ENCODE measurements at places on chromosomes 12 and 14. TPM values are rescaled to one million over a fixed set of nuclear protein-coding genes. Genes with fewer than 3 reads are reported as not detected.

TC2N gene
- not detected for total RNA-seq

C1S gene
- total RNA-seq: 18.2 TPM

MED13L gene
- total RNA-seq: 32.9 TPM

RPS6KL1 gene
- total RNA-seq: 8.1 TPM

DNA sequence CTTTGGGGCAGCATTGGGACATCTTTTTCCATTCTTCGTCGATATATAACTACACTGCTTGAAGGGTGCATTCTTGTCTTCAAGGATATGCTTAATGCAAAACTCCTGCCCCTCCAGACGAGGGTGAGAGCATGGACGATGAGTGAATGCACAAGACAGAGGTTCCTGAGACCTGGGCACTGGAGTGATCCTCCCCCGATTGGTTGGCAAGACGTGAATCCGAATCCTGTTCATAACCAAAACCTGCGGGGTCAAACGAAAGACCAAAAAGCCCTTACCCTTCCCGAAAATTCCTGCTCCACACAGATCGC, 684 bp downstream of the KANSL2 start:
- peaks cover 26% of the 10 kb centered on the region for H3K36me3 ChIP-seq
- peak overlapping the region; percentile 91 for H3K4me3 ChIP-seq
- peak overlapping the region; percentile 93 for H3K27ac ChIP-seq
- peak; percentile 12 for DNase-seq
- peaks cover 42% of the 10 kb centered on the region for H3K4me1 ChIP-seq
- H3K27me3 ChIP-seq: no peaks in the 10 kb centered on the region

- no peak for DNase-seq
- H3K4me3 ChIP-seq: no peak overlapping the region
- H3K36me3 ChIP-seq: no peaks in the 10 kb centered on the region
- no peak overlapping the region for H3K27ac ChIP-seq
Observed at GRCh38 chr12:91877022-91877421, 268.6 kb downstream of the BTG1 start.

- no peak for DNase-seq
- no peak overlapping the region for H3K27ac ChIP-seq
- no peak overlapping the region for H3K4me3 ChIP-seq
- H3K27me3 ChIP-seq: peaks cover 3% of the 10 kb centered on the region
- H3K36me3 ChIP-seq: no peaks in the 10 kb centered on the region
Observed at GRCh38 chr12:34390171-34390841, 368.0 kb downstream of the ALG10 start.

DNA sequence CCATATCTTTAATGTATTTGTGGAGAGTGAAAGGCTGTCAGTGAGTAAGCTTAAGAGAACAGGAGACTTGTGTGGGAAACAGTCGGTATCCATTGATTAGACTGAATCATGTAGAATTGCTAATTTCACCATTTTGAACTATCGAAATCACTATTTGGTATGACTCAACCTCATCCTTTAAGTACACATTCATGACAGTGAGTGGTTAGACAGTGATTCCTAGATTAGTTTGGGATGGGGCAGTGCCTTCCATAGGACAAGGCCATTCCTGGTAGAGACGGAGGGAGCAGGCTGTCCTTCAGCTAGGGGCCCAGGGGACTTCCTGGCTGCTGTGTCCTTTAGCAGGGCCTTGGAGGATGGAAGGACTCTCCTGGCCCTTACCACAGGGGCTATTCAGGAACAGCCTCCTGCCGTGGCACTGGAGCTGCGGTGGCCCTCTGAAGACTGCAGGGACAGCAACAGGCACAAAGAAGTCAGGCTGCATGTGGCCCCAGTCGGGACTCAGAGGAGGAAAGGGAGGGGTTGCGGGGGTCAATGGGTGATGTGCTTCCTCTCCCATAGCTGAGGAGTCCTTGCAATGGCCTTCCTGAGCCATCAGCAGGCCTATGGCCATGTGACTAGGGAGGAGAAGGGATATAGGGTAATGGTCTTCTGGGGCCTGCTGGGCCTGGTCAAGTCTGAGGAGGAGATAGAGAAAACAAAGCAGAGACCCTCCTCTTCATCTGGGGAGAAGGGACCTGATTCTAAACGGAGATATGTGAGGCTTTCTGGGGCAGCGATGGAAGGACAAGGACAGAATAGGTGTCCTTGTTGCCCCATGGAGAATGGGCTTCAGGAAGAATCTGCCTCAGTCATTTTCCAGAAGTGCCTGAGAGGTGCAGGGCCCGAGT, 11.2 kb downstream of the SERPINA1 start:
- H3K4me1 ChIP-seq: peaks cover 100% of the 10 kb centered on the region
- no peak overlapping the region for H3K4me3 ChIP-seq
- H3K36me3 ChIP-seq: peaks cover 23% of the 10 kb centered on the region
- no peaks in the 10 kb centered on the region for H3K27me3 ChIP-seq
- H3K27ac ChIP-seq: peak overlapping the region; percentile 41

GRCh38 chr12:63958876-63959580, 114.5 kb downstream of the SRGAP1 start:
- no peak overlapping the region for H3K4me3 ChIP-seq
- DNase-seq: no peak
- no peak overlapping the region for H3K27ac ChIP-seq

DNA sequence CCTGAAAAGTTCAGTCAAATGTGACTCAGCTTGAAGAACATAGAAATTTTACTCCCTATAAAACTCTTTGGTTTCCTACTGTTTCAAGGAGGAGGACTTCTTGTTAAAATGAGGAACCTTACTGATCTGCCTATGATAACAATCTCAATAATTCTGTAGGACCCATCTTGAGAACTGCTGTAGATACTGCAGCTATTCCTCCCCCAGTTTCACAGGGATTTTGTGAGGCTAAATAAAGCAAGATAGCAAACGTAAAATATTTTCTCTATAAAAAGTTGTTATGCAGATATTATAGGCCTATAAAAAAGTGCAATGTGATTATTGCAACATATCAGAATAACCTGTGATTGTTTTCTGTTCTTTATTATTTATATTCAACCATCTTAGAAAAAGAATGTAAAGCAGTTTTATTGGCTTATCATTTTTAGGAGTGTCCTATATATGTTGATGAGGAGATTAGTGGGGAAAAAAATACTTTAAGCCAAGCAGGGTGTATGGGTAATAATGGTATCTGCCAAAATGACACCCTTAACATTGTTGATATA, 12.1 kb downstream of the CLEC14A start:
- no peaks in the 10 kb centered on the region for H3K4me1 ChIP-seq
- no peak overlapping the region for H3K27ac ChIP-seq
- no peak overlapping the region for H3K4me3 ChIP-seq
- H3K27me3 ChIP-seq: no peaks in the 10 kb centered on the region

- DNase-seq: no peak
- no peak overlapping the region for H3K27ac ChIP-seq
- no peaks in the 10 kb centered on the region for H3K27me3 ChIP-seq
- H3K36me3 ChIP-seq: no peaks in the 10 kb centered on the region
- no peaks in the 10 kb centered on the region for H3K4me1 ChIP-seq
Observed at GRCh38 chr14:81737938-81738337, 204.3 kb upstream of the SEL1L start.

- H3K27ac ChIP-seq: no peak overlapping the region
- H3K36me3 ChIP-seq: no peaks in the 10 kb centered on the region
- H3K4me1 ChIP-seq: peaks cover 13% of the 10 kb centered on the region
- H3K4me3 ChIP-seq: no peak overlapping the region
Observed at GRCh38 chr12:116347265-116347664, 69.8 kb upstream of the MED13L start.

DNA sequence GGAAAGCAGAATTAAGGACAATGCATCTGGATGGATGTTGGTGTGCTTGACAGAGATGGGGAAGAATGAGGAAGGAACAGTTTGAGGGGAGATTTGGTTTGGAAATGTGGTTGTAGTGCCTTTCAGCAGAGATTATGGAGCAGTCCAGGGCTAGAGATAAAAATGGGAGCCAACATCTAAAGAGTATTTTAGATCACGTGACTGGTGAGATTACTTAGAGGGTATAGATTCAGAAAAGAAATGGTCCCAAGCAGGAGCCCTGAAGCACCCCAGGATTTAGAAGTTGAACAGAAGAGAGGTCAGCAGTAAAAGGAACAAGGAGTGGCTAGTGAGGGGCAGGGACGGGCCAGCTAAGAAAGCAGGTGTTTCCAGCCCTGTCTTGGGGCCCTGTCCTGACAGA, 29.6 kb downstream of the ZNF664 start:
- H3K27me3 ChIP-seq: no peaks in the 10 kb centered on the region
- 0 out of 2 replicates have a peak, but pooled peaks cover 7% of the 10 kb centered on the region for H3K4me1 ChIP-seq

DNA sequence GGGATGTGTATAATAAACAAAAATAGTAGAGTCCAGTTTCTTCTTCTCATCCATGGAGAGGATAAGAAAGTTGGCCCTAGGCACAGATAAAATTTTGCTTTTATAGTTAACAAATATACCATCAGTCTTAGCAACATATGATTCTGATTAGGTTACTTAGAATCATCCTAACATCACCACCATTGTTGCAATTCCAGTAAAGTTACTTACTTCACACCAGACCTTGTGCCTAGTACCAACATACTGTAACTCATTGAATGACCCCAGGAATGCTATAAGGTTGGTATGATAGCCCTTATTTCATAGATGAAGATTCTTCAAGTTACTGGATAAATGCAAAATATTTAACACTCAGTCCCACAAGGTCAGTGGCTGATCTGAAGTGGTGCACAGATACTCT, 183.8 kb upstream of the ATP2B1 start:
- H3K4me1 ChIP-seq: no peaks in the 10 kb centered on the region
- H3K27me3 ChIP-seq: no peaks in the 10 kb centered on the region
- no peak overlapping the region for H3K4me3 ChIP-seq
- DNase-seq: no peak
- no peaks in the 10 kb centered on the region for H3K36me3 ChIP-seq

GRCh38 chr12:124429535-124429934, 134.6 kb downstream of the RFLNA start:
- H3K4me1 ChIP-seq: no peaks in the 10 kb centered on the region
- no peak for DNase-seq
- H3K27ac ChIP-seq: no peak overlapping the region
- no peaks in the 10 kb centered on the region for H3K27me3 ChIP-seq
- peaks cover 6% of the 10 kb centered on the region for H3K36me3 ChIP-seq

DNA sequence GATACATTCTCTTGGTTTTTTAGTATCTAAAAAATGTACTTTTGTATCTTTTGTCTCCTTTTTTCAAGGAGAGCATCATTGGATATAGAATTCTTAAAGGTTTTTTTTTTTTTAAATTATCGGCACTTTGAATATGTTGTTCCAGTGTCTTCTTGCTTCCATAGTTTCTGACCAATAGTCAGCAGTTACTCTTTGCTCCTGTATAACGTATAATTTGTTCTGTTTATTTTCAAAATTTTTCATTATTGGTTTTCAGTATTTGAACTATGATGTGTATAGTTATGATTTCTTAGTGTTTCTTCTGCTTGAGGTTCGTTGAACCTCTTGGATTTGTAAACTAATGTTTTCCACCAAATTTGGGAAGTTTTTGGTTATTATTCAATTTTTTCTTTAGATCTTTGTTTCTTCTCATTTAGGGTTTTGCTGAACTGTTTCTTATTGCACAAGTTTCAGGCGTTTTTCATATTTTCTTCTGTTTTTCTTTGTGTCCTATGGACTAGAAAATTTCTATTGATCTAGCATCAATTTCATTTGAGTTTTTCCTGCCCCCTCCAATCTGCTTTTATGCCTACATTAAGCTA, 93.9 kb downstream of the PLBD1 start:
- H3K27me3 ChIP-seq: no peaks in the 10 kb centered on the region
- peaks cover 4% of the 10 kb centered on the region for H3K36me3 ChIP-seq
- peak; percentile 1 for DNase-seq
- H3K4me3 ChIP-seq: no peak overlapping the region

GRCh38 chr14:101732118-101732517, 29.4 kb upstream of the PPP2R5C start:
- DNase-seq: no peak
- H3K4me3 ChIP-seq: no peak overlapping the region
- peak overlapping the region; percentile 83 for H3K27ac ChIP-seq
- H3K36me3 ChIP-seq: no peaks in the 10 kb centered on the region

- H3K27ac ChIP-seq: no peak overlapping the region
- peaks cover 7% of the 10 kb centered on the region for H3K4me1 ChIP-seq
- no peak for DNase-seq
Observed at GRCh38 chr14:85454226-85454813, 75.6 kb upstream of the FLRT2 start.

- H3K36me3 ChIP-seq: no peaks in the 10 kb centered on the region
- no peaks in the 10 kb centered on the region for H3K27me3 ChIP-seq
- H3K4me1 ChIP-seq: no peaks in the 10 kb centered on the region
- H3K27ac ChIP-seq: no peak overlapping the region
- no peak overlapping the region for H3K4me3 ChIP-seq
Observed at GRCh38 chr12:42507081-42507480, 82.5 kb downstream of the PRICKLE1 start.

DNA sequence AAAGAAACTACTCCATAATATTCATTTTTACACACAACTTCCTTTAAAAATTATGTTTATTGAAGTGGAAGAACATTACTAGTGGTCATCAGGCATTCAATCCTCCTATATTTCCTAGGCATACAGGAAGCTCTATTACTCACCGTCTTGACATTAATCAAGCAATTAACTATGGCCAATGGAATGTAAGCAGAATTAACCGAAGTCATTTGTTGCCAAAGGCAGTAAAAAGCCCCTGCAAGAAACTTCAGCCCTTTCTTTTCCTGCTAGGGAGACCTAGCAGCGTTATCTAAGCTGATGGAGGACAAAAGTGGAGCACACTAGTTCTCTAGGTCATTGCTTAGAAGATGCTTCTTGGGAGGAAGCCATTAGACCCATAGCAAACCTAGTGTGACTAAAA, 399.6 kb downstream of the KCNH5 start:
- H3K4me1 ChIP-seq: no peaks in the 10 kb centered on the region
- no peaks in the 10 kb centered on the region for H3K27me3 ChIP-seq
- no peak for DNase-seq
- no peak overlapping the region for H3K27ac ChIP-seq

- no peaks in the 10 kb centered on the region for H3K36me3 ChIP-seq
- H3K27me3 ChIP-seq: no peaks in the 10 kb centered on the region
- peak overlapping the region; percentile 86 for H3K27ac ChIP-seq
- H3K4me3 ChIP-seq: peak overlapping the region; percentile 76
Observed at GRCh38 chr14:73785834-73786635, 65.6 kb upstream of the PTGR2 start.

DNA sequence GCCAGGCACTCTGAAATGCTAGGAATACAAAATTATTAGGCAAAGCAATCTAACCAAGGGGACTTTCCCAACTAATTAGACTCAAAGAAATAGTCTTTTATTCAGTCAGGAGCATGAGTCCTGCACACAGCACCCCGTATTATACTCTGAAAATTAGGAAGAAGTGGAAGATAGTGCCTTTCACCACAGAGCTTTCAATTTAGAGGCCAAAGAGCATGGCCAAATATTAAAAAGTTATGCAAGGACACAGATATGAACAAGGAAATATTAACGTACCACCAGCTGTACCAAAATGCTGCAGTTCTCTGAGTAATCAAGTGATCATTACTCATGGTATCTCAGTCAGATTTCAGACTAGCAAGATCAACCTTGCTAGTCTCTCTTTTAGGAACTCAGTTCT, 22.6 kb upstream of the MDM2 start:
- no peaks in the 10 kb centered on the region for H3K36me3 ChIP-seq
- no peak for DNase-seq
- H3K4me3 ChIP-seq: no peak overlapping the region
- no peaks in the 10 kb centered on the region for H3K27me3 ChIP-seq
